ENCODE measurements at places on chromosomes 2 and 18. TPM values are rescaled to one million over a fixed set of nuclear protein-coding genes. Genes with fewer than 3 reads are reported as not detected.

GRCh38 chr2:84187258-84187657, 271.8 kb downstream of the SUCLG1 start:
- no peak for DNase-seq

GRCh38 chr2:130795431-130795830, 40.1 kb downstream of the AMER3 start:
- DNase-seq: no peak

GRCh38 chr2:85699325-85699724, 5.2 kb downstream of the GNLY start:
- DNase-seq: no peak

- no peak for DNase-seq
These were observed 417.9 kb downstream of the TGIF1 start for GRCh38 chr18:3867864-3868311.

- no peak for DNase-seq
These were observed 70.7 kb downstream of the NEDD4L start for GRCh38 chr18:58114766-58115165.

GRCh38 chr18:48419277-48420022, 10.3 kb upstream of the ZBTB7C start:
- no peak for DNase-seq

DNA sequence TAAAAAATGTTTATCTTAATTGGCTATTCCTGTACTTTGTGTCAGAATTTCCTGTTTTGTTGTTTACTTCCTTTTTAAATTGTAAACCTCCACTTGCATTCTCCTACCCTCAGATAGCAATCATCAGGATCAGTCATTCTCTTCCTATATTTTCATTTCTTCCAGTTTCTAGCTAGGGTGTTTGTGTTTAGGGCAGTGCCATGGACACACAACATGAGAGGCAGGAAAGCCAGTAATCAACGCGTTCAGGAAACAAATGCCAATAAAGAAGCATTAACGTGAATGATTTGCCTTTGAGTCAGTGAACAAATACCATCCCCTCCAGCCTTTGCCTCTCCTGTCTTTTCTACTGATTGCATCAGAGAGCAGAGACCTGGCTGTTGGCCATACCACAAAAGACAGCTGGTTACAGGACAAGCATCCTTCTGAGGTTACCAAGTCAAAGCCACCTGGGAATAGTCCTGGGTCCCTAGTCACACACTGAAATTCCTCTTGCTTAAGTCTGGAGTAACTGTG, 56.7 kb upstream of the FHL2 start:
- no peak for DNase-seq

- no peak for DNase-seq
These were observed 1251.6 kb upstream of the ZEB2 start for GRCh38 chr2:145771525-145771924.

DNA sequence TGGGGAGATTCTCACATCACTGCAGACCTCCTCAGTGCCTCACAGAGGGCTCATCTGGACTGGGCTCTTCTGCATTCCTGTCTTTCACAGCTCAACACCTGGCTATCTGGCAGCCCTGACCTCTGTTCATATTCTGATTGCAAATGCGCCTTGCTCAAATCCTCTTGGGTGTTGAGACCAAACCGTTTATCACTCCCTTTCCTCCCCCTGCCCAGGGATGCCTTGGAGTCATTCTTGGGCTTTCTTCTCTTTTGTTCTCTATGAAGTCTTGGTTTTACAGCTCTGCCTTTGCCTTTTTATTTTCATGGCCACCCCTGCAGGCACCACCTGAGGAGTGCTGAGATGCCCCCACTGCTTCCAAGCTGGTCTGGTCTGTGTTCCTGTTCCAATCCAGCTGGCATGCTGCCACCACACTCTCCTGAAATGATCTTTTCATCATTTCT, 26.3 kb downstream of the TUBB6 start:
- peak; percentile 35 for DNase-seq

- DNase-seq: no peak
These were observed 676 bp upstream of the AGPS start for GRCh38 chr2:177391822-177392372.

GRCh38 chr2:177679611-177680605, 287.3 kb downstream of the AGPS start:
- DNase-seq: peak; percentile 13

DNA sequence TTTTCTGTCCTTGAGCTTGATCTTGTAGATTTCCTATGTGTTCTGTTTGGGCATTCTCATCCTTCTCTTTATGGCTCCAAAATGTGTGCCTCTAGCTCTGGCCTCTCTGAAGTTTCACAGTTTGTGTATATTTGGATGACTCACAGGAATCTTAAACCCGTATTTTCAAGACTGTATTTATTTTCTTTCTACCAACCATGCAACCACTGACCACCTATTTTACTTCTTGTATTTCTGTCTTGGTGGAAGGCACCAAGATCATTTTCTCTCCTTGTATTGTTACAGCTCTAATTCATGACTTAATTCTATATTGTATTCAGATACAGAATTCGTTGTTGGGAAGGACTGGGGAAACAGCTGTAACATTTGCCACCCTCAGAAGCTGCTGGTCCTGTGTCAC, 39.5 kb downstream of the ACSL3 start:
- no peak for DNase-seq

OR6B2 gene
- total RNA-seq: not detected

PLEKHM3 gene
- 14.9 TPM for total RNA-seq

TNFAIP6 gene
- 3.2 TPM for total RNA-seq

CCNYL1 gene
- total RNA-seq: 8.5 TPM

NDC80 gene
- total RNA-seq: not detected

GKN2 gene
- not detected for total RNA-seq

CD28 gene
- total RNA-seq: 0.92 TPM

NGEF gene
- not detected for total RNA-seq
